ENCODE measurements at places on chromosomes 16 and 17.
A peak's percentile ranks its signal among the peaks of the same experiment; 100 is the strongest.

DNA sequence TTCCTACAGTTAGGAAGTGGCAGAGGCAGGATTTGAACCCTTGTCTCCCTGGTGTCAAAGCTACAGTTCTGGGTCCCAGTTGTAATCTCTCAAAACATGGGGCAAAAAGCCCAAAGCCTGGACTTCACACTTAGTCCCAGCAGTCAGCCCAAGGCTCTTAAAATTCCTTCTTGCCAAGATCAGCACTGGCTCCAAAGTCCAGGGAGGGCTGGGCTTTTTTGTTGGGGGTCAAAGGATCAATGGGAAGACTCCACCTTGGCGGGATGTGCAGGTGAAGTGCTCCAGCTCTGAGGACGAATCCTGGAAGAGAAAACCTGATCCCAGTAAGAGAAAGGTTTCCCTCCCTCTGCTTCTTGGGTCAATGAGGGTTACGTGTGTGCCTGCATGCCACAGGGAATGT is 195.5 kb downstream of the HAPSTR1 start:
- DNase-seq: no peak

DNA sequence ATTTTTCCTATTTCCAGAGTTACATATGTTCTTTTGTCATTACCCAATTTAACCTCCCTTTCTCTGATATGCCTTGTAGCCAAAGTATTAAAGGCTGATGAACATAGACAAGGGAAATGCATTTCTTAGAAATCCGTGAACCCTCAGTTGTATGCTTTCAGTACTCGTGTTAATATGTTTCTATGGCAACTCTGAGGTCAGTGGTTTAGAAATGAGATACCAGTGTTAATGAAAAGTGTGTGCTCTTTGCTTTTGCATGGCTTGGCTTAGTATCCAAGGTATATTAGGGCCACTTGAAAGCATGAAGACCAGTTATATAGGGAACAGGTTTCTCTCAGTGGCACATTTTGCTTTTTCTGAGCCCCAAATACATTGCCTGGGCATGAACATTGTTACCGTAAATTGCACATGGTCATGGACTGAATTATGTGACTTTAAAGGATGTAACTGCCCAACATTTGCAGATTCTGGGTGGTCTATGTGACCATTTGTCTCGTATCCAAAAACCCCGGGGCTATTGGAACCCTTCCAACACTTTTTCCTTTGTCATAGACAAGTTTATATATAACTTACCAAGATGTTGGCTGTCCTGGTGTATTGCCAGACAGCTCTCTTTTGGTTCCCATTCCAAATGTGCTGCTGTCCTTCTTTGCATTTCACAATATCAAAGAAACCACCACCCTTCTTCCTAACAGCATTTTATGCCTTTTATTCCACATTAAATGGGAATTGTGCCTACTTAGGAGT is 17.5 kb downstream of the ABHD15 start:
- DNase-seq: no peak

- DNase-seq: no peak
Measured at GRCh38 chr16:17225541-17225940, 245.2 kb downstream of the XYLT1 start.

- DNase-seq: no peak
Measured at GRCh38 chr17:54324813-54325212, 502.1 kb downstream of the KIF2B start.

GRCh38 chr16:64361753-64362152 is 760.1 kb downstream of the CDH11 start:
- no peak for DNase-seq

DNA sequence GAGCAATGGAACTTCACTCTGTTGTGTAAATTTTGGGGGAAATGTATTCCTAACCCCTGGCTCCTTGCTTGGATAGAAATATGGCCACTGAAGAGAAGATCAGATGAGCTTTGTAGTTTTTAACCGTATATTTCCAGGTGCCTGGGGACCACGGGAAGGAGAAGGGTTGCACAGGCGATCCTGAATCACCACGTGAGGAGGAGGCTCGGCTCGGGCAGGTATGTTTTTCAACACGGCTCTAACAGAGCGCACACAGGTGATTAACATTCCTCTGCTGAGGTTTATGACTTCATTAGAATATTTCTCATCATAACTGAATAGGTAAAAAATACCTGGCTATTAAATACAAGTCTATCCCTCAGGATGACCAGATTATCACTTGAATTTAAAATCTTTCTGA is 495.0 kb upstream of the ZFHX3 start:
- DNase-seq: no peak

GRCh38 chr16:2157480-2158261 is 2.1 kb downstream of the TRAF7 start:
- no peak for DNase-seq

DNA sequence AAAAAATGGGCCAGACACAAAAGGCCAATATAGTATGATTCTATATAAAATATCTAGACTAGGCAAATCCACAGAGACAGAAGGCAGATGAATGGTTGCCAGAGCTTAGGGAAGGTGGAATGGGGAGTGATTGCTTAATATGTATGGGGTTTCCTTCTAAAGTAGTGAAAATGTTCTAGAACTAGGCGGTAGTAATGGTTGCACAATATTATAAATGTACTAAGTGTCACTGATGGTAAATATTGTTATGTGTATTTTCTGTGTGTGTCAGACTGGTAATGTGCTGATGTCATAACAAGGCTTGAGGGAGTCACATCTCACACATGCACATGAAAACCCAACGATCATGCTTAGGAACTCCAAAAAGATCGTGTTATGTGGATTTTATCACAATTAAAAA is 106.9 kb upstream of the SIAH1 start:
- DNase-seq: peak; percentile 51

GRCh38 chr17:31660684-31661083 is 198.4 kb downstream of the COPRS start:
- DNase-seq: no peak

- DNase-seq: no peak
Measured at GRCh38 chr17:8922928-8923327, 42.6 kb downstream of the PIK3R5 start.

DNA sequence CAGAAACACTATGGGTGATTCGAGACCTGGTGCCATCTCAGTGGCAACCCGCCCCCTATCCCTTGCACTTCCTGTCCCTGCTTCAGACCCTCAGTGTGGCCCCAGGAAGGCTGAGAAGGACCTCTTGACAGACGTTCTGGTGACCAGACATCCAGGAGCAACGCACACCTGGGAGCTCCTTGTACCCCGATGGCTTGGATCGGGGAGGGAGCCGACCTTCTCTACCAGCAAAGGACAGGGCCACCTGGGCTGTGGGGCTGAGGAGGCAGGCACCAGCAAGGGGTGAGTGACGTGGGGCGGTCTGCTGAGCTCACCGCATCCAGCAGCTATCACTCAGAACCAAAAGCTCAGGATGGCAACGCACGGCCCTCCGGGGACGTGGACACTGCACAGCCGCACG is 27.2 kb downstream of the UNKL start:
- DNase-seq: no peak

DNA sequence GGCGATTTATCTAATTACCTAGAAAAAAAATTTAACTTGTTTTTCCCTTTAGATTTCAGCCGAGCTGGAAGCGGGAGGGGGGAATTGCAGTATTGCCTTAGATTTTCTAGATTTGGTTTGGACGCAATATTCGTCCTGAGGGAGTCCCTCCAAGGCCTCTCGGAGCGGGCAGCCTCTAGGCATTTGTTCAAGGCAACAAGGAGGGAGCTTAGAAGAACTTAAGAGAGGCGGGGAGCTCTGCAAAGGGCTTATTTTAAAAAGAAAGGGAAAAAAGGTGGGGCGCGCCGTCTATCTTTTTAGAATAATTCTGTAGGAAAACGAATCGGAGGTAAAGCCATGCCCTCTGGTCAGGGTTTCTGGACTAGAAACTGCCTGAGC is 407 bp upstream of the TMEM94 start:
- no peak for DNase-seq

GRCh38 chr17:27181935-27182334 is 112.0 kb upstream of the WSB1 start:
- DNase-seq: no peak

DNA sequence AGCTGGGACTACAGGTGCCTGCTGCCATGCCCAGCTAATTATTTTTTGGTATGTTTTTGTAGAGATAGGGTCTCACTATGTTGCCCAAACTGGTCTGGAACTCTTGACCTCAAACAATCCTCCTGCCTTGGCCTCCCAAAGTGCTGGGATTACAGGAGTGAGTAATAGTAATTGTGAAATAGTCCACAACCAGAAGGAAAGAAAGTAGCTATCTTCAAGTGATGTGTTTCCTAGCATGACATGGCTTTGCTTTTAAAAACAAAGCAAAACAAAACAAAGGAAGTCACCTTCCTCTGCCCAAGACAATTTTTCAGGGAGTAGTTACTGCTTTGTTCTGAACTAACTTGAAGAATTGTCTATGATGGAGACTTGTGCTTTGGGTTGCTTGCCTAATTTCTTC is 27.0 kb downstream of the ATP6V0A1 start:
- no peak for DNase-seq

DNA sequence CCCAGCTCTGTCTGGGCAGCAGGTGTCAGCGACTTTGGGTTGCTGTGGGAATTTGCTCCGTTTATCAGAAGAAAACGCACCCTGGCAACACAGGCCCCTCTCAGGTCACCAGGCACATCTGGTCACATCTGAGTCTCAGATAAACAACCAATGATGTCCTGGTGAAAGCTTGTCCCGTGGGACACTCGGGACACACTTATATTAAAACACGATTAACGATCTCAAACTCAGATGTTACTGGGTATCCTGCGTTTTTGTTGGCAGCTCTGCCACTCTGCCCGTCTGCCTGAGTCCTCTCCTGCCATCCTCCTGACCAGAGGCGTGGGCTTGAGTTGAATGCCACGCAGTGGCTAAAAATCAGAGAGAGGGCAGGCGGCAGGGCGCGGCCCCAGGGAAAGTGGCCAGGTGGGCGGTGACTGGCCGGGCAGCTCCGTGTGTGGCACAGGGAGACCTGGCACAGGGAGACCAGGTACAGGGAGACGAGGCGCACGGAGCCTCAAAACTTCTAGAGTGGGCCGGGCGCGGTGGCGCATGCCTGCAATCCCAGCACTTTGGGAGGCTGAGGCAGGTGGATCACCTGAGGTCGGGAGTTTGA is 2.1 kb downstream of the SECTM1 start:
- no peak for DNase-seq

- no peak for DNase-seq
Measured at GRCh38 chr17:33667671-33668070, 374.6 kb upstream of the ASIC2 start.

DNA sequence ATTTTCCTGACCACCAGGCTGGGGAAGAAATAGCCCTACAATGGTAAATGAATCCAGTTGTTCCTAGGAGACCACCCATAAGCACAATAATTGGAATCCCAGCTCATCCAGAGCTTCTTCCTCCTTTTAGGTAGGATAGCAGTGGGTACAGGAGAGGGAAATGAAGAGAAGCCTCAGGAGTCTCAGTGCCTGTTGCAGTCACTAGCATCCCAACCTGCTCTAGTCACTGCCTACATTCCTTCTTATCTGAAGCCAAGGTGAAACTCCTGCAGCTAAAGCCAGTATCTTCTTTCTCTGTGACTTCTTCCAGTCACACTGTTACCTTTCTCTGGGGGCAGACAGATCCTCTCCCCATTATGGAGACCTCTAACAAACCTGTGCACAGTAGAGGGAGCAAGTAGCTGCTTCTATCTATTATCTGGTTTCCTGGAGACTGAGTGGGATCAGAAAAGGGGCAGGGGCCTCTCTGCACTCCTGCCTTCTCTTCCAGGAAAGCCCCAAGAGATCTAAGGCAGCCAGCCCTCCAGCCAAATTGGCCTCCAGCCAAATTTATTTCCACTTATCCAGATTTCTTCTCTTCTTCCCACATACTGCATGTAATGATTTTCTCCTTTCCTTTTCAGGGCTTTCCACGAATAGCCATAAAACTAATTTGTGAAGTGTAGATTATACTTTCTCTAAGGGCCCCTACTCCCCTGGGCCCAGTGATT is 85.5 kb downstream of the SSH2 start:
- no peak for DNase-seq

DNA sequence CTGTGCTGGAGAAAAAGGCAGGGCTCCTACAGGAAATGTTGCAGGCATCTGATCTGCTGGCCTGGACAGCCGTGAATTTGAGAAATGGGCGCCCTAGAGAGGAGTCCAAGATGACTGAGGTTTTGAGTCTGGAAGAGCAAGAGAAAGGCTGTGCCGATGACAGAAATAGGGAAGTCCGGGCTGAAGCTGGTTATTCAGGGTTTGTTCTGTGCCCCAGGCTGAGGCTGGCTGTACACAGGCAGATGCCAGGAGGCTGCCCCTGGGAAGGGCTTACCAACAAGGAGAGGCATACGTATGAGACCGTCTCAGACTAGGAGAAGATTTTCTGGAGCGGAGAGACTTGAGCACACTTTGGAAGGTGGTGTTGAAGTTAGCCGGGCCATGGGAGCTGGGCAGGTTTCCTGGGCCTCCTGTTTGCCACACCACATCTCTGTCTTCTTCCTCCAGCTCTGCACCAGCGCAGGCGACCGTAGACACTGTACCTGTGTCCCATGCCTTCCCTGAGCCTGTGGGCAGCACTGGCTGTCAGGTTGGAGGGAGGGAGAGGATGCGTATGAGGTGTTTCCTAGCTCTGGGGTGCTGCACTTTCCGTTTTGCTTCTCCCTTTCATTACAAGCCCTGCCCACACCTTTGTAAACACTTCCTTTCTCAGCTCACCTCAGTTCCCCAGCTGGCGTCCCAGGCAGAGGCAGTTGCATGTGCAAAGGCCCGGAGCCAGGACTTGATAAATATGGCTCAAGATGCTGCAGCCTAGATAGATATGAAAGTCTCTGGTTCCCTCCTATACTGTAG is 80.8 kb downstream of the SPECC1 start:
- no peak for DNase-seq

DNA sequence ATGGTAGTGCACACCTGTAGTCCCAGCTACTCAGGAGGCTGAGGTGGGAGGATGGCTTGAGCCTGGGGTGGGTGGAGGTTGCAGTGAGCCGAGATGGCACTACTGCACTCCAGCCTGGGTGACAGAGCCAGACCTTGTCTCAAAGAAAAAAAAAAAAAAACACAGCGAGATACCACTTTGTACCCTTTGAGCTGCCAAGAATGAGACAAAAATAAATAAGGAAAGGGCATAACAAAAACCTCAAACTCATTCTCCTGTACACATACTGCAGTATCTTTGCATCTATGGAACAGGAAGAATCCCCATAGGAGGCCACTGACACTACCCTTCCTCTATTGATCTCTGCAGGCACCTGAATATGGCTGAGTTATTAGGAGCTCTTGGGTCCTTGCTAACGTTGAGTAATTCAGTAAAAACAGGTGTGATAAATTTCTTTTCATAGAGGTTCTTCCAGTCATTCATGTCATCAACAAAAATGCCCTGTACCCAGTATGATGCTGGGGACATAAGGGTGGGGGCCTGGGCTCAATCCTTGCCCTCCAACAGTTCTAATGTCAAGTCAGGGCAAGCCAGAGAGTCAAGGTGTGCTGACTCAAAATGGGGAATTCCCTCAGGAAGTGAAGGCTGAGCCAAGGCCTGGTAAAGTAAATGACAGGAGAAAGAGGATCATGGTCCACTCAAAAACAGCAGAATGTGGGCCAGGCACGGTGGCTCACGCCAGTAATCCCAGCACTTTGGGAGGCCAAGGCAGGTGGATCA is 26.9 kb downstream of the RANBP10 start:
- DNase-seq: peak; percentile 26

- no peak for DNase-seq
Measured at GRCh38 chr17:2271985-2272702, 31.4 kb downstream of the SMG6 start.

GRCh38 chr17:64459284-64459747 is 10.4 kb downstream of the MILR1 start:
- peak; percentile 37 for DNase-seq

GRCh38 chr17:48552466-48553189 is 7.7 kb upstream of the HOXB2 start:
- DNase-seq: no peak
